ENCODE measurements at places on chromosomes 6 and 20.
A peak's percentile ranks its signal among the peaks of the same experiment; 100 is the strongest.

DNA sequence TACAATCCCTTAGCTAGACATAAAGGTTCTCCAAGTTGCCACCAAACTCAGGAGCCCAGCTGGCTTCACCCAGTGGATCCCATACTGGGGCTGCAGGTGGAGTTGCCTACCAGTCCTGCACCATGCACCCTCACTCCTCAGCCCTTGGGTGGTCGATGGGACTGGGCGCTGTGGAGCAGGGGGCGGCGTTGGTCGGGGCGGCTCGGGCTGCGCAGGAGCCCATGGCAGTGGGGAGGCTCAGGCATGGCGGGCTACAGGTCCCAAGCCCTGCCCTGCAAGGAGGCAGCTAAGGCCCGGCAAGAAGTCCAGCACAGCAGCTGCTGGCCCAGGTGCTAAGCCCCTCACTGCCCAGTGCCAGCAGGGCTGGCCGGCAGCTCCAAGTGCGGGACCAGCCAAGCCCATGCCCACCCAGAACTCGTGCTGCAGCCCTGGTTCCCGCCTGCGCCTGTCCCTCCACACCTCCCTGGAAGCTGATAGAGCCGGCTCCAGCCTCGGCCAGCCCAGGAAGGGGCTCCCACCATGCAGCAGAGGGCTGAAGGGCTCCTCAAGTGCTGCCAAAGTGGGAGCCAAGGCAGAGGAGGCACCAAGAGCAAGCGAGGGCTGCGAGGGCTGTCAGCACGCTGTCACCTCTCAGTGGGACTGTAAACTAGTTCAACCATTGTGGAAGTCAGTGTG is 912.1 kb downstream of the PHF3 start:
- DNase-seq: no peak

DNA sequence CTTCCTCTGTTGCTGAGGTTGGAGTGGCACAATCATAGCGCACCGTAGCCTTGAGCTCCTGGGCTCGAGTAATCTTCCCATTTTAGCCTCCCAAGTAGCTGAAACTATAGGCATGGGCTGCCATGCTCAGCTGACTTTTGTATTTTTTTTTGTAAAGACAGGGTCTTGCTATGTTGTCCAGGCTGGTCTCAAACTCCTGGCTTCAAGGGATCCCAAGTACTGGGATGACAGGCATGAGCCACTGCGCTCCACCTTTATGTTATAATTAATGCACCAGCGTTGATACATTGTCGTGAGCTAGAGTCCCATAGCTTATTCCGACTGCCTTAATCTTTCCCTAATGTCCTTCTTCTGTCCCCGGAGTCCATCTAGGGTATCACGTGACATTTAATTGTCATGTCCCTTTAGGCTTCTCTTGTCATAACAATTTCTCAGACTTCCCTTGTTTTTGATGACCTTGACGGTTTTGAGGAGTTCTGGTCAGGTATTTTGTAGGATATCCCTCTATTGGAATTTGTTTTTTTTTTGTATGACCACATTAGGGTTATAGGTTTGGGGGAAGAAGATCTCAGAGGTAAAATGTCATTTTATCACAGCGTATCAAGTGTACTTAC is 63.9 kb downstream of the CEBPB start:
- no peak for DNase-seq

GRCh38 chr6:33093855-33094254 is 18.1 kb downstream of the HLA-DPB1 start:
- no peak for DNase-seq

- DNase-seq: no peak
These were observed 104.1 kb downstream of the BCKDHB start for GRCh38 chr6:80210618-80211017.

DNA sequence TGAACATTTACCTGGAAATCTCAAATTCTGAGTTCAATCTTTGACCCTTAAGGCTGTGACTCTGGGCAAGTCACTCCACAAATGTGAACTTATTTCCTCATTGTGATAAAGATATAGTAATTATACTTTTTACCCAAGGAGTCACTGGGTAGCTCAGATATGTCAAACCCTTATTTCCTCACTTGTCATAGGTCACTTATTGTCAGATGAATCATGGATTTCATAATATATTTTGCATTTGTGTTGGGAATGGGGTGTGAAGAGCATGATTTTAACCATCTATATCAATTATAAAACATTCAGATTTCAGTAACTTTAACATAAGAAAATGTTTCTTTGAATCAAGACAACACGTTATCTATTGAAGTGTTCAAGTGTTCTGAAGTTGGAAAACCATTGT is 3.7 kb upstream of the CARMIL1 start:
- no peak for DNase-seq

DNA sequence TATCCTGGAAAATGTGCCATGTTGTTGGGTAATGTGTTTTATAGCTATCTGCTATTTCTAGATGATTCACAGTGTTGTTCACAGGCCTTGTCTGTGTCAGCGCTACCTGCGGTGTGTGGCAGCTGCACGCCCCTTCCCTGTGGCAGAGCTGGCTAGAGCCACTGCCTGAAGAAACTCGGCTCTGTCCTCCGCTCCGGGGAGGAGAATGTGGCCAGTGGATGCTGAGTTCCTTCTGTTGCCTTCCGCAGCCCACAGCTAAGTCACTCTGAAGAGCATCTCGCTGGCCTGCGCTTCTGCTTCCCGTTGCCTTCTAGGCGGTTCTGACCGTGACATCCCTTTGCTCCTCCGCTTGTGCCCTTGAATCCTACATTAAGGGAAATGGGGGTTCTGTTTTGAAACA is 135.1 kb downstream of the PLG start:
- DNase-seq: no peak

DNA sequence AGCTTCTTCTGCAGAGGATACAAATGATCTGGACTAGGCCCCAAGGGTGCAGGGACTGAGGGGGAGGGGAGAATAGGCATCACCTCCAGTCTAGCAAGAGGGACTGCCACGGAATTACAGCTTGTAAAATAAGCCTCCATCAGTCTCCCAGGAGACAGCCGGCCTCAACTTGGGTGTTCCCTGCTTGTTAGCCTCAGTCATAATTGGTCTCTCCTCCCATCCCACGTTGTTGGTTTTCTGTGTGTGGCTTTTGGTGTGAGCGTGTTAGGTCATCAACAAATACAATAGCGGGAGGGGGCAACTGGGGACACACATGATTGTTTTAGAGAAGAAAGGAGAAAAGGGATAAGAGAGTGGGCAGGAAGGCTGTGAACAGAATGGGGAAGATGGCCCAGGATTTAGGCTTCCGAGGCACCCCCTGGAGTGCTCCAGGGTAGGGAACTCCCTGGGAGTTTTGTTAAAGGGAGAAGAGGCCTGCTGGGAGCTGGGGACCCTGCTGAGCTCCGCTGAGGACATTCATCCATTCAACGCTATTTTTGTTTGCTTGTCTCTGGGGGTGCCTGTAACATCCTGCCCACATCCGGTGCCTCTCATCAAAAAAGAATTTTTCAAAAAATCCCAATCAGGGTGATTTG is 9.2 kb downstream of the FOXA2 start:
- DNase-seq: no peak

- no peak for DNase-seq
These were observed 86.7 kb upstream of the STMND1 start for GRCh38 chr6:17015144-17015543.

DNA sequence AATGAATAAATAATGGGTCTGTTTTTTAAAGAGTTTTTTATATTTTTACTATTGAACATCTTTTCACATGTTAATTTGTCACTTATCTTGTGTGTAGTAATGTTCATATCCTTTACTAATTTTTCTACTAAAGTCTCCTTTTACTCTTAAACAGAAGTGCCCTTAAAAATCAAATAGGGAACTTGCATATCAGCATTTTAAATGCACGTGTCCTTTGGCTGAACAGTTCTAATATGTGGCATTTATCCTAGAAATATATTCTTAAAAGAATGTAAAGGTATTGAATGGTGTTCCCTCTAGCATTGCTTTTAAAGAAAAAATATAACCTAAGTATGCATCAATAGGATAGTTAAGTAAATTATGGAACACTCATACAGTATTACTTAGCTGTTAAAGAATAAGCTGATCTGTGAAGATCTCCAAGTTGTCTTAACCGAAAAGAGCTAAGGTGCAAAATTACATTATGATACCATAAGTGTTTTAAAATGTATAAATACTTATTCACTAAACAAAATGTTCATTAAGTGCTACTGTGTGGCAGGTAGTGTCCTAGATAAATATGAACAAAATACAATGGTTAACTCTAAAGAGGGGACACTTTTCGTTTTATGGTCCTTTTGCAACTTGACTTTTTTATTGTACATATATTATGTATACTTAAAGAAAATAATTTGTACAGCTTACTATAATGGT is 631 bp upstream of the PGBD1 start:
- DNase-seq: no peak

DNA sequence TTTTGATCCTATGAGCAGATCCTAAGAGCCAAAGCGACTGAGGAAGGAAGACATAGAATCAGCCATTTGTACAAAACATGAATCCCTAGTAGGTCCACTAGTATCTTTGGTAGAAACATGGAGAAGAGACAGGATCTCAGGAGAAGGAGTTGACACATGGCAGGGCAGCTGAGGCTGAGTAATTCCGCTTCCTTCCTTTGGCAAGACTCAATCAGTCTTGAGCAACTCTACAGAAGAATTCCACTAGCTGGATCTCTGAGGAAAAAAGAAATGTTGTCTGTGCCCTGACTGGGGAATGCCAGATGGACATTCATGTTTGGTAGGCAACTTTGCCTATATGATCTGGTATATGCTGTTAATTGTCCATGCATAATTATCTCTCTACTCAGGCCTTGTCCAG is 35.3 kb downstream of the ESR1 start:
- DNase-seq: no peak

DNA sequence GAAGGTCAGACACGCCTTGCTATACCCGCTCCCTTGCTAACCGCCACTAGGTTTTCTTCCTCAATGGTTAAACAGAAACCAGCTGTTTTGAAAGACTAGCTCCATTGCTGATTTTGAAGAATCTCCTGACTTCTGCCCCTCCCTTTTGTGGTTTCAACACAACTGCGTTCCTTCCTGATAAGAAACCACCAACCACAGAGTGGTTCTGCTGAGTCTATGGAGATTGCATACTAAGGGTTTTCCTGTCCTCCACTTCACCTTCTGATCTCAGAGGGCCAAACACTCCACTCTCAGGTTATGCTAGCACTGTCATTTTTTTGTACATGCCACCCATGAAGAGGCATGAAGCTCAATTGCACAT is 207.9 kb downstream of the MYLK4 start:
- DNase-seq: peak; percentile 98

DNA sequence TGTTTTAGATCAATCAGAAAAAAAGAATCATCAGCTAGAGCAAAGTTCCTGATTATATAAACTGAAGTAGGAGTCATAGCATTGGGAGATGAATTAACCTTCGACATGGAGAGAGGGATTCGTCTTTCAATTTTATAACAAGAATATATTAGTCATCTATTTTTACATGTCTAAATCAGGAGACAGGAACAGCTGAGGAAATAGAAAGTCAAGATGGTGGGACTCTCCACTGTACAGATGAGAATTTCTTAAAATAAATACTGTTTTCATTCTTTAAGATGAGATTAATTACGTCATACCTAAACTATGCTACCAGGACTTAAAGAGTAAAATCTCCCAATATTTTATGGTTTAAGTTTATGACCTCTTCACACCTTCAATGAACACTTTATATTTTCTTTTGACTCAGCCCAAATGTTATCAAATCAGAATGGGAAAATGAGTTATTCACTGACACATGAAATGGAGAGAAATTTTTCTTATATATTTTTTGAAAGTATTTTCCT is 1137.7 kb downstream of the EPHA7 start:
- DNase-seq: no peak

All from KBM-7 (cell line).